ENCODE measurements at places on chromosomes 3 and 15.
A peak's percentile ranks its signal among the peaks of the same experiment; 100 is the strongest.

DNA sequence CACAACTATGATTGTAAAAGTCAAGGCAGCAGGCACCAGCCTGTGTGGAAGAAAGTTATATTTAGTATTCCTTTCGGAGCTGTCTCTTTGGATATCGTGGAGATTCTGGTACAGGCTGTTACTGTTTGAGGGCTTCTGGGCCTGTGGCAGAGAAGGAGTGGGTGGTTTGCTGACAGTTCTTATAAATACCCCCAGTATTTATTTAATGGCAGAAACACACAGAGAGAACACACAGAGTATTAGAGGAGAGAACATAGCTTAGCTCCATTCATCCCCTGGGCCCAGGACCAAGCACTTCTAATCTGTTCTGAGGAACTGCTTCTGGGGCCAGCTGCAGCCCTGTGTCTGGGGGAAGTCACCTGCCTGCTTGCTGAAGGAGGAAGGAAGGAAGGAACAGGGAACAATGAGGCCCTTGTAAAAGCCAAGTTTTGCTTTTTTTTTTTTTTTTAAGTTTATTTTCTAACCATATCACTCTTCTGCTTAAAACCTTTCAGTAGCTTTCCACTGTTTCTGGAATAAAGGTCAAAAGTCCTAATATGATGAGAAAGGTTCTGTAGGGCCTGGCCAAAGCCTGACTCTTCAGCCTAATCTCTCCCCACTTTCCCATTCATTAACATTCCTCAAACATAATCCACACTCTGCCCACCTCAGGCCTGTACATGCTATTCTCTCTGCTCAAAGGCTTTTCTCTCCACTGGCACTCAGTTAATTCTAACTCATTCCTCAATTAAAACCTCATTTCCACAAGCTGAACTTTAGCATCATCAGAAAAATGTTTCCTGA lies 11.8 kb upstream of the PP2D1 start:
- DNase-seq, result no peak

DNA sequence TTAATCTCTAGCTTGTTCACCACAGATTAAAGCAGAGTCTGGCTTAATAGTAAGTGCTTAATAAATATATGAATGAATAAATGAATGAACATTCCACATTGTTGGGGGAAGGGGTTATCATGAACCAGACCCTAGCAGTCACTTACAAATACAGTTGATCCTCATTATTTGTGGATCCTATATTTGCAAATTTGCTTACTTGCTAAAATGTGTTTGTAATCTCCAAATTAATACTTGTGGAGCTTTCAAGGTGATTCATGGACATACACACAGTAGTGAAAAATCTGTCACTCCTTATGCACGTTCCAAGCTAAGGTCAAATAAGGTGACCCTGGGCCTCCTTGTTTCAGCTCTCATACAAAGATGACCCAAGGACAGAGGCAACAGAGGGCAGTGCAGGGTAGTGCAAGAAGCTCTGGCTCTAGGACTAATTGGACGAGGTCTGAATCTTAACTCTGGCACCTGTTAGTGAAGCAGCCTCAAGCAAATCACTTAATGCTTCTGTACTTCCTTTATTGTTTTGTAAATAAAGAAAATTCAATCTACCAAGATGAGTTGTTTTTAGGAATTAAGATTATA lies 112.8 kb upstream of the C2CD4B start:
- no peak for DNase-seq

- DNase-seq, result no peak
Measured at GRCh38 chr15:80179935-80180334, 27.1 kb downstream of the FAH start.

- no peak for DNase-seq
Measured at GRCh38 chr3:194377708-194378107, 8.2 kb upstream of the LRRC15 start.

DNA sequence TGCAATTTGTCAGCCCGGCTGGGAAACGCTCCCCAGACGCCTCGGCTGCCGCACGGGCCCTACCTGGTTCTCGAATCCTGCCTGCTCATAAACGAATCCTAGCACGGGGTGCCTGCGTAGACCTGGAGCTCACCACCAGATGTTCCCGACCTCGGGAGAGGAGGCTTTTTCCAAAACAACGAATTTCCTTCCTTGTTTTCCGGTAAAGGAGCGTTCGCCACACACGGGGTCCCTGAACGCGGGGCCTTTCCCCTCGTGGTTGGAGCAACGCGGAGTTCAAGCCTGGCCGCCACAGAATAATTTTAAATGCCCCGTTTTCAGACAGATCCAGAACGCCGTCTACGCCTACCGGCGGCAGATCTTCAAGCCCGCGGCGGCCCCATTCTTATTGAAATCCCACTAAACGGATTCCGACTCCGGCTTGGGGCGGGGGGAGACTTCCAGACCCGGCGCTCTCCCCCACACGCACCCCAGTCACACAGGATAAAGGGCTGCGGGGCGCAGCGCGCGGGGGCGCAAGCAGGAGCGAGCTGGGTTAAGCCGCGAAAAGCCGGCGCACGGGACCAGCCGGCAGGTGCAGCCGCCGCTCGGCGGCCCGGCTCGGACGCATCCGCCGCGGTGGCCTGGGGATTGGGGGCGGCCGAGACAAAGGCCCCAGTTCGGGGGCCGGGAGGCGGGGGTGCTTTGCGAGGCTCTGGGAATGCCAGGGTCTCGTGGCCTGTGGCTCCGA lies 895 bp downstream of the GATA2 start:
- DNase-seq, result no peak

- no peak for DNase-seq
Measured at GRCh38 chr3:18446149-18446825, 21.1 kb upstream of the SATB1 start.

GRCh38 chr15:48963524-48964113 lies at the start of gene SHC4:
TSS of gene SHC4 (minus strand) at chr15:48963919. CDS start at chr15:48963015, 904 bp downstream.
- peak; percentile 71 for DNase-seq

GRCh38 chr15:46213551-46213950 lies 578.7 kb downstream of the SQOR start:
- no peak for DNase-seq

DNA sequence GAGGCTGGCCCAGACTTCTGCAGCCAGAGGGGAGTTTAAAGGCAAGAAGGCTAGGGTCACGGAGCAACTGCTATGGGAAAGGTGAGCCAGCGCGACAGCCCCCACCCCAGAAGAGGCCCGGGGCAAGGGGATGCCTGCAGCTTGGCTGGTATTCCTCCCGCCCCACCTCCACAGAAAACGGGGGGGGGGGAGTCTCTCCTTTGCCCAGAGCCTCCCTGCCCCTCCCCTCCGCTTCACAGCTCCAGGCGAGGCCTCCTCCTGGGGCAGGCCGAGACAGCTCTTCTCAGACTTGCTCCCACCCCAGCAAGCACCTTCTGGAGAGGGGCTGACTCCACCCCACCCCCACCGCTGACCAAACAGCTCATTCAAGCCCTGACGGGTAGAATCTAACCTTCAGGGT lies 13.4 kb downstream of the ANP32A start:
- no peak for DNase-seq

GRCh38 chr15:95326431-95327182 lies 1003.9 kb upstream of the NR2F2 start:
- DNase-seq, result no peak

- DNase-seq, result no peak
Measured at GRCh38 chr3:110521019-110521418, 550.6 kb upstream of the NECTIN3 start.

- no peak for DNase-seq
Measured at GRCh38 chr15:23645371-23646164, 2.1 kb downstream of the MAGEL2 start.

DNA sequence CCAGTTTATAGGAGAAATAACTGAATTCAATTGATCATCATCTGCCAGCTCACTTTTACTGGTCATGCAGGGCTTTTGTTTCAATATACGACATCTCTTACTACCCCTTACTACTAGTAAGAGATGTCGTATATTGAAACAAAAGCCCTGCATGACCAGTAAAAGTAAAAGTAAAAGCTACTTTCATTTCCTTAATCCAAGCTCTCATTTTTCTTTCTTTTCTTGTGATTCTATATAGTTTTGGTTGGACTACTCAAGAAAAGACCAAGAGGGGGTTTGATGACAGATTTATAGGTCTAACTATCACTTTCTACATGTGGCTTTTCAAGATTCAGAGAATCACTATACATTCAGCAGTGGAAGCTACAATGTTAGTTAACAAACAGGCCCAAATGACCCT lies 1237.3 kb downstream of the ROBO2 start:
- no peak for DNase-seq

DNA sequence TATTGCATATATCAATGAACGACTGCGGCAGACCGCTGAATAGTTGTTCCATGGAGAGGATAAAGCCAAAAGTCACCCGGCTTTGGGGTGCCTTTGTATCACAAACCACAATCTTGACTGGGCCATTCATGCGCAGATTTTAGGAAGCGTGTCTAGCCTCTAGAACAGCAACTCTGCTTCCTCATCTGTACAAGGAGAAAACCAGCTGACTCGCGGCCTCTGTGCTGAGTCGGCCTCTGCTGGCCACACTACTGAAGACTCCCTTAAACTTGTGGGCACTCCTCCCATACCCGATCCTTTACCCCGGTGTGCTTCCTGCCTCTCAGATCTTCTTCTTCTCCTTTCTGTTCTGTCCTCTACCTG lies 872 bp downstream of the DLEC1 start:
- DNase-seq, result peak; percentile 57

DNA sequence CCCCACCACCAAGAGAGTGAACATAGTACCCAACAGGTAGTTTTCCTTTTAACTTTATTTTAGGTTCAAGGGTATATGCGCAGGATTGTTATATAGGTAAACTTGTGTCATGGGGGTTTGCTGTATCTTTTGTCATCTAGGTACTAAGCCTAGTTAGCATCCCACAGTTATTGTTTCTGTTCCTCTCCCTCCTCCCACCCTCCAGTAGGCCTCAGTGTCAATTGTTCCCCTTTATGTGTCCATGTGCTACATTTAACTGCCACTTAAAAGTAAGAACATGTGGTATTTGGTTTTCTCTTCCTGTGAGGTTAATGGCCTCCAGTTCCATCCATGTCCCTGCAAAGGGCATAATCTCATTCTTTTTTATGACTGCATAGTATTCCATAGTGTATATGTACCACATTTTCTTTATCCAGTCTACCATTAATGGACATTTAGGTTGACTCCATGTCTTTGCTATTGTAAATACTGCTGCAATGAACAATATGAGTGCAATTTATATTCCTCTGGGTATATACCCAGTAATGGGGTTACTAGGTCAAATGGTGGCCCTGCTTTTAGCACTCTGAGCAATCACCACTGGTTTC lies 66.2 kb downstream of the ST3GAL6 start:
- no peak for DNase-seq

GRCh38 chr3:187016639-187017345 lies 86.5 kb downstream of the ST6GAL1 start:
- DNase-seq, result no peak

GRCh38 chr3:22383285-22383684 lies 632.3 kb upstream of the ZNF385D start:
- DNase-seq, result no peak

DNA sequence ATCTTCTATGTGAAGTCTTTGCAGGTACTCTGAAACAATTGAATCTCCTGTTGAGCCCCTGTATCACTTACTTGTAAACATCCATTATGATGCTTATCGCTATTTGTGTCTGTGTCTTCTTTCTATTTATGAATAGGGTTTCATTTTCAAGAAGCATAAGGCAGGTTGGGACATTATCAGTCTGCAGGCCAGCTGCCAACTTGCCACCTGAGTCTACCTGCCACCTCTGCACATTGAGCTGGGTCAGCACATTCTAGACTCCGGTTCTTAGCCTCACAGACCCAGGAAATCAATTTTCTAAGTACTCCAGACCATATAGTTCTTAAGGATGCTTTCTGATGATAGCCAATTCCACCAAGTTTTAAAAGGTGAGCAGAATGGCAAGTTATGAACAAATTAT lies 105.7 kb upstream of the MCTP2 start:
- no peak for DNase-seq

DNA sequence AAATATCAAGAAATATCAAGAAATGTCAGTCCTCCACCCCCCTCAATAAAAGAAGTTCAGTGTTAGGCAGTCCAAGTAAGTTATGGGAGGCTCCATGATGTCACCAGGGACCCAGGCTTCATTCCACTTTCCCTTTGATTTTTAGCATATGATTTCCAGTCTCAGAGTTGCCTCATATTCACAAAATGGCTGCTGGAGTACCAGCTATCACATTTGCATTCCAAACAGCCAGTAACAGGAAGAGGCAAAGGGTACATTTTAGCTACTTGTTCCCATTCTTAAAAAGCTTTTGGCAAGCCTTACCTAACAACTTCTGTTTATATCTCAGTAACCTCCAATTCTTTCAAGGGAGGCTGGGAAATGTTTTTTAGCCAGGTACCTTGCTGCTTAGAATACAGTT lies 13.4 kb upstream of the KLF13 start:
- DNase-seq, result no peak

DNA sequence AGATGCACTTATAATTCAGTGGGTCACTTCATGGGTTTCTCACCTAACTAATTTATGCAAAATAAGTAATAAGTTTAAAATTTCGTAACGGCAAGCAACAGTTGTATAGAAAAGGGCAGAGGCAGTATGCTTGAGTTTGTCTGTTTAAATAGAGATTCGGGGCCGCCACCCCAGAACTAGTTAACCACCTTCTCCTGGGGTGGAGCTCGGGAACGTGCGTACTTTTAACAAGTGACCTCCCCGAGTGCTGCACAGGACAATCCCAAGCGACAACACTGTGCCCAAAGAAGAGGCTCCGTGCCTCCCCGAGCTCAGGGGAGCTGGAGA lies 439 bp downstream of the SSR3 start:
- no peak for DNase-seq

GRCh38 chr15:52324109-52324508 lies 28.5 kb upstream of the MYO5C start:
- DNase-seq, result no peak

- DNase-seq, result no peak
Measured at GRCh38 chr3:160245261-160245800, 20.1 kb downstream of the C3orf80 start.

DNA sequence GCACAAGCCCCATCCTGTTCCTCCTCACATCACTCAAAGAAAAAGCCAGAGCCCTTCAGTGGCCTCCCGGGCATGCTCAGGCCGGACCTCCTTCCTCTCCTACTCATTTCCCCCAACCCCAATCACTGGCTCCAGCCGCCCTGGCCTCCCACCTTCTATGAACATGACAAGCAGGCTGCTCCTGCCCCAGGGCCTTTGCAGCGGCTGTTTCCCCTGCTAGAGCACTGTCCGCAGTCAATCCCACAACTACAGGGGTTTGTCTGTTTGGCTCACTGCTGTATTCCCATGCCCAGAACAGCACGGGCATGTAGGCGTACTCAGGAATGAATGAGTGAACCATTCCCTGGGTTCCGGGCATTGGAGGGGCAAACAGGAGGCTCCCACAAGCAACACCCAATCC lies 139.8 kb upstream of the PRR20G start:
- DNase-seq, result no peak

DNA sequence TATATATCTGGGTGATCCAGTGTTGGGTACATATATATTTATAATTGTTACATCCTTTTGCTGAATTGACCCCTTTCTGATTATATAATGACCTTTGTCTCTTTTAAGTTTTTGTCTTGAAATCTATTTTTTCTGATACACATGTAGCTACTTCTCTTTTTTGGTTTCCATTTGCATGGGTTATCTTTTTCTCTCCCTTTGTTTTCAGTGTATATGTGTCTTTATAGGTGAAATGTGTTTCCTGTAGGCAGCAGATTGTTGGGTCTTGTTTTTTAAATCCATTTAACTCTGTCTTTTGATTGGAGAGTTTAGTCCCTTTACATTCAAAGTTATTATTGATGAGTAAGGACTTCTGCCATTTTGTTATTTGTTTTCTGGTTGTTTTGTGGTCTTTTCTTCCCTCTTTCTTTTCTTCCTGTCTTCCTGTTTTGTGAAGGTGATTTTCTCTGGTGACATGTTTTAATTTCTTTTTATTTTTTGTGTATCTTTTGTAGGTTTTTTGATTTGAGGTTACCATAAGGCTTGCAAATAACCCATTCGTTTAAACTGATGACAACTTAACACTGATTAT lies 56.8 kb downstream of the STARD9 start:
- no peak for DNase-seq

Data from nucleus accumbens (tissue), 56 donors.